Renal pelvis (tissue), 12 donors: ENCODE measurements at places on chromosomes 2 and 18.

GRCh38 chr18:54726143-54726542, 102.1 kb upstream of the RAB27B start:
- DNase-seq = no peak

- DNase-seq = no peak
These were observed 19.3 kb downstream of the STK36 start for GRCh38 chr2:218691234-218691633.

DNA sequence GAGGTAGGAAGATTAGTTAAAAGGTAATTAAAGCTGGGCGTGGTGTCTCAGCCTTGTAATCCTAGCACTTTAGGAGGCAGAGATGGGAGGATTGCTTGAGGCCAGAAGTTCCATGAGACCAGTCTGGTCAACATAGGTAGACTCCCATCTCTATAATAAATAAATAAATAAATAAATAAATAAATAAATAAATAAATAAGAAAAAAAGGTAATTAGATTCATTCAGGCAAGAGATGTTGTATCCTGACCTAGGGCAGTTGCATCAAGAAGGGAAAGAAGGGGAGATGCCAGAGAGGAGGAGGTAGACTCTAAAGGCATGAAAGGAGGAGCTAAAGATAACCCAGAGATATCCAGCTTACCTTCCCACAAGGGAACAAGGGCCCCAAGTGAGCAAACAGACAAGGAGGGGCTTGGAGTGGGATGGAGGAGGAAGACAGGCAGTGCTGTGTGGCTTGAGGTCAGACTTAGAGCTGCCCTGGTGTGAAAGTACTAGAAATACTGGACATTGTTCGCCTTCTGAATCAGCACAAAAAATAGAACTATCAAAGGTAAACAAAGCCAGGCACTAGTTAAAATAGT, 7.4 kb upstream of the RAB1A start:
- no peak for DNase-seq

GRCh38 chr2:177568893-177569292, 176.3 kb downstream of the AGPS start:
- DNase-seq = no peak

- no peak for DNase-seq
These were observed 83.3 kb downstream of the SPIRE1 start for GRCh38 chr18:12574494-12575185.

GRCh38 chr2:142544173-142544572, 333.3 kb upstream of the KYNU start:
- DNase-seq = no peak

DNA sequence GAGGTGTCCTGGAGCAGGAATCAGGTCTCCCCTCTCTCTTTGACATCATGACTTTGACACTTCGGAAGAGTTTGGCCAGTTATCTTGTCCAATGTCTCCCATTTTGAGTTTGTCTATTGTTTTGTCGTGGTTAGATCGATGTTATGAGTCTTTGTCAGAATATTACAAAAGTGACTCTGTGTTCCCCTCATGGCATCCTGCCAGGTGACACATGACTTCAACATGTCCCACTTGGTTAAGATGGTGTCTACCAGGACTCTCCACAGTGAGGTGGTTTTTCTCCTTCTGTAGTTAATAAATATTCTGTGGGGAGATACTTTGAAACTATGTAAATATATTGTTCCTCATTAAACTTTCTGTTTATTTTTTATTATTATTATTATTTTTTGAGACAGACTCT, 76.6 kb upstream of the BZW1 start:
- DNase-seq = no peak

- no peak for DNase-seq
These were observed 51.8 kb upstream of the EPC2 start for GRCh38 chr2:148592791-148593190.

- no peak for DNase-seq
These were observed at the start of gene IL36B for GRCh38 chr2:113052396-113052917. TSS of gene IL36B (minus strand) at chr2:113052867.

GRCh38 chr18:69490813-69491212, 90.1 kb downstream of the DOK6 start:
- DNase-seq = no peak

DNA sequence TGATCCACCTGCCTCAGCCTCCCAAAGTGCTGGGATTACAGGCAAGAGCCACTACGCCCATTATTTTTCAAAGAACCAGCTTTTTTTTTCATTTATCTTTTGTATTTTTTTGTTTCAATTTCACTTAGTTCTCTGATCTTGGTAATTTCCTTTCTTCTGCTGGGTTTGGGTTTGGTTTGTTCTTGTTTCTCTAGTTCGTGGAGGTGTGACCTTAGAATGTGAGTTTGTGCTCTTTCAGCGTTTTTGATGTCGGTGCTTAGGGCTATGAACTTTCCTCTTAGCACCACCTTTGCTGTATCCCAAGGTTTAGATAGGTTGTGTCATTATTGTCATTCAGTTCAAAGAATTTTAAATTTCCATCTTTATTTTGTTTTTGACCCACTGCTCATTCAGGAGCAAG, 86.7 kb upstream of the MSTN start:
- DNase-seq = no peak

GRCh38 chr2:198518935-198519334, 714.5 kb downstream of the PLCL1 start:
- no peak for DNase-seq

DNA sequence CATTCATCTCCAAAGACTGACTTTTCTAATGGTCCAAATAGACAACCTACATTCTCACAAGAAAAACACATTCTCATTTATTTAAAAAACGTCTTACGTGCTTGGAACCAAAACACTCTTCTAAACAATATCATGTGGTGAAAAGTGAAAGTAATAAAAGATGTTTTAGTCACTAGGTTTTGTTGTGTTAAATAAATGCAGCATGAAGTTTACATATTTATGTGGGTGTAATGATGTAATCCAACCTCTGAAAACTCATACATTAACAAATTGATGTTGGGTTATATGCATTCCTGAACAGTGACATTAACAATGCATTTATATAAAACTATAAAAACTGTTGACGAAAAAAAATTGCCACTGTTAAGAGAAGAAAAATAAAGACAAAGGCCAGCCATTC, 55.1 kb upstream of the ACVR2A start:
- no peak for DNase-seq

GRCh38 chr2:109254174-109254904, 125.3 kb downstream of the SH3RF3 start:
- DNase-seq = no peak

GRCh38 chr2:210901326-210901725, 344.9 kb downstream of the CPS1 start:
- no peak for DNase-seq

DNA sequence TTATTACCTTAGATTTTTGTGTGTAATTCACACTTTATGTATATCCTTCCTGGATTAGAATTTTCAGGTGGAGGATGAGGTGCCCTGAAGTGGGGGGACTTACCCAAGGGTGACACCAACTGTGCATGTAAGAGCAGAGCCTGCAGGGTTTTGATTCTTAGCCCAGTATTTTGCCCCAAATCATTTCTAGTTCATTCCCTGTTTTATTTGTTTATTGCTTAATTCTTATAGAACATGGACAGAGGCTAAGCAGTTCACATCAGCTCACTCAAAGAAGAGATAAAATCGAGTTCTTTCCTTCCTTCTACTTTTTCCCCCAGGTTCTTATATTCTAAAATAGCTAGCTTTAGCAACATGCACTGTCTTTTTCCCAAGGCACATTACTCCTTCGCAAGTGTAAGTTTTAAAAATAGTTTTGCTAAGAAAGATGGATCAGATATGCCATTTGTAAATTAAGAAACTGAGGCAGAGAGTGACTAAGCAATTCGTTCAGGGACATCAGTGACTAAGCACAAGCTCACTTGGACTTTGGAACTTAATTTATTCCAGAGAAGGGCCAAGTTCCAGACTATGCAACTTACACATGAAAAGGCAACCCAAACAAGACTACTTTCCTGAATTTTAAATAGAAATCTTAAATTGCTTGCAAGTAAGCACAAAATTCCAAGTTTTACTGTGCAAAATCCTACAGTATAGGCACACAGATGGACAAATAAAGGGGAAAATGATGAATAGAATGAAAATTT, 427.9 kb upstream of the POU3F3 start:
- DNase-seq = no peak

DNA sequence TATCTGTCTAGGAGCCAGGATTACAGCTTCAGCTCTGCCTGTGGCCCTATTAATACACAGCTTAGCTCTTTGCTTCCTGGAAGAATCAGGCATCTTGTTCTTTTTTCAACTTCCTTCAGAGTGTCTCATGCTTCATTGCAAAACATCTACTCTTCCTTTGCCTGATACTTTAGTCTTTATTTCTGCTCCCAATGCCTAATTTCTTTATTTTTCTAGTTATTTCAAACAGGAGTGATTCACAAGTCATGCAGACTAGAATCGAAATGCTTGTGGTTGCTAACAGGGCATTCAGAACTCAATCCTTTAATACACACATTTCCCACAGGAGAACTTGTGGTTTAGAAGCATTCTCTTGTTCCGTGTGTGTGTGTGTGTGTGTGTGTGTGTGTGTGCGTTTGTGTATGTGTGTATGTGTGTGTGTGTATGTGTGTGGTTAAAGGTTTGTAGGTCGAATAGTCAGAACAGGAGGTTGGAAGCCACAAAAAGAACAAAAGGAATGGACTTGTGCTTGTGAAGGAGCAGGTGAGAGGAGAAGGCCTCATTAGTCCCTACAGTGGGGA, 28.3 kb upstream of the INSIG2 start:
- DNase-seq = no peak

GRCh38 chr18:55106466-55106865, 147.2 kb upstream of the CCDC68 start:
- no peak for DNase-seq

GRCh38 chr2:47214385-47214784, 59.3 kb upstream of the STPG4 start:
- no peak for DNase-seq

GRCh38 chr18:32252141-32252860, 62.5 kb downstream of the MEP1B start:
- DNase-seq = no peak

DNA sequence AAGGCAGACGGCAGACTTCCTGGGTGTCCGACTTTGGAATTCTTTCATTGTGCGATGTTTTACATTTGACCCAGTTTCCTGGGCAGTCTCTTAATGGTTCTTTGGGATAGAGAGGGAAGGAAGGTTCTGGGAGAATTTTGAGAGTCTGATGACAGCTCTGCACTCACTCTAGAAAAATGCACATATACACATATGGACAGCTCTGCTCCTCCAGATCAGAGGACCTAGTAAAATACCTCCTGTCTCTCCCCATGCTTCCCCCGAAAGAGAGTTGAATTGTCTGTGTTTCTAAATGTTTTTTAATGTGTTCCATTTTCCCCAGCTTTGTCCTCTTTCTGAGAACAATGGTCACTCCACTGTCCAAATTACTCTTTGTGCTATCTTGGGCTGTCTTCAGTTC, 102.0 kb upstream of the CXCR4 start:
- no peak for DNase-seq

GRCh38 chr2:37232131-37232933, 874 bp downstream of the NDUFAF7 start:
- peak; percentile 54 for DNase-seq

- no peak for DNase-seq
These were observed 235.9 kb downstream of the KLHL29 start for GRCh38 chr2:23620841-23621341.

DNA sequence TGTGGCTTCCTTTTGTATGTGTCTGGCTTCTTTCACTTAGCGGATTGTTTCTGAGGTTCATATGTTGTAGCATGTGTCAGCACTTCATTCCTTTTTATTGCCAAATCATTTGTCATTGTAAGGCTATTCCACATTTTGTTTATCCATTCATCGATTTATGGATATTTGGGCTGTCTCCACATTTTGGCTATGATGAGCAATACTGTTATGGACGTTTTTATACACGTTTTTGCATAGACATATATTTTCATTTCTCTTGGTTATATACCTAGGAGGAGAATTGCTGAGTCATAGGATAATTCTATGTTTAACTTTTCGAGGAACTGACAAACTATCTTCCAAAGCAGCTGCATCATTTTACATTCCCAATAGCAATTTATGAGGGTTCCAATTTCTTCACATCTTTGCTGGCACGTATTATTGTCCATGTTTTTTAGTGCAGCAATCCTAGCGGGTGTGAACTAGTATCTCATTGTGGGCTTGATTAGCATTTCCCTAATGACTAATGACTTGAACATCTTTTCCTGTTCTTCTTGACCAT, 48.1 kb upstream of the TBC1D8 start:
- no peak for DNase-seq

- DNase-seq = no peak
These were observed 104.8 kb upstream of the TFPI start for GRCh38 chr2:187658952-187659525.

- no peak for DNase-seq
These were observed 154.1 kb upstream of the SH3BP4 start for GRCh38 chr2:234797566-234798250.

DNA sequence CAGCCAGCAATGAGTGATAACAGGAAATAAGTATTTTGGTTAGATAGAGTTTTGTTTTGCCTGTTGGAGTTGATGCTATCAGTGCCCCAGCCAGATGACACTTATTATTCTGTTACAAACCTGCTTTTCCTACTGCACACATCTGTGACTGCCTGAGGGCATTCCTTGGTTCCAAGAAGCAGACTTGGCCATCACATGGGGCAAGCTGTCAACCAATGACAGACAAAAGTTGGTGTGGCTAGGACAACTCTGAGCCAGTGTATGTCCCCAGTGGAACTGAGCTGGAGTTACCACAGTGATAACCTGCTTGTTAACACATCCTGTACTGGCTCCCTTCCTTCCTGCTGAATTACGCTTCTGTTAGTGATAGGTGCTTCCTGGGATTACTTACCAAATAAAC, 54.5 kb downstream of the FAM171B start:
- DNase-seq = no peak

- DNase-seq = no peak
These were observed 25.7 kb downstream of the GPR39 start for GRCh38 chr2:132442278-132442677.

DNA sequence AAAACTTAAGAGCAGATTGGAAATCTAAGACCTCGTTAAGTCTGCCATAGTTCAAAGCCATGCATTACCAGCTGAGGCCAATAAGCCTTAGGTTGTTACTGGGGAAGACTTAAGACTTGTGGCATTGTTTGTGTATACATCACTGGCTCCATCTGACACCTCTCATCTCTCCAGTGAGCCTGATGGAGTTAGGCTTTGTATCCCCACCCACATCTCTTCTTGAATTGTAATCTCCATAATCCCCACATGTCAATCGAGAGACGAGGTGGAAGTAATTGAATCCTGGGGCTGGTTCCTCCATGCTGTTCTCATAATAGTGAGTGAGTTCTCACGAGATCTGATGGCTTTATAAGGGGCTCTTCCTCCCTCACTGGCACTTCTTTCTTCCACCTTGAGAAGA, 404.6 kb downstream of the ARHGAP15 start:
- DNase-seq = no peak

- no peak for DNase-seq
These were observed 257.9 kb downstream of the TMX3 start for GRCh38 chr18:68456985-68457384.

- no peak for DNase-seq
These were observed 116.4 kb upstream of the RBMS1 start for GRCh38 chr2:160610041-160610440.
